ENCODE measurements at places on chromosomes 12 and 14.

GRCh38 chr12:47801170-47801903, 18.4 kb downstream of the HDAC7 start:
- DNase-seq, result no peak

GRCh38 chr12:14845350-14845750, 2.0 kb upstream of the ART4 start:
- DNase-seq, result peak; percentile 66

DNA sequence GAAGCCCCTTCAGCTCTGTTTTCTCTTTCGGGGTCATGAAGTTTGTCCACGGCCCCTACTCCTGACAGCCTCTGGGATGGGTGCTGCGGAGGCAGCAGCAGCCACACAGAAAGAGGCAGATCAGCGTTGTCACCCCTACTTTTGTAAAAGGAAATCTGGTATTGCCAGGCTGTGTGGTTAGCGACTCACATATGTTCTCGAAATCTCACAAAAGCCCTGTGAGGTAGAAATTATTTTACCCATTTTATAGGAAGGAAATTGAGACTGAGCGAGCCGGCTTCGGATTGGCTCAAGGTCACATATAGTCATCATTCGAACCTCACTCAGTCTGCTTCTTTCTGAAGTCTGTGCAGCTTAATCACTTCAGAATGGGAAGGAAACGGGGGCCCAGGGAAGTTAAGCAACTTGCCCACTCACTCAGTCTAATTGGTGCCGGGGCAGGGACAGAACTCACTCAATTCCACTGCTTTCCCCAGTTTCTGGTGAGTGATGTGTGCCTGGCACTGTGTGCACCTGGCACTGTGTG, 1.1 kb upstream of the CKAP4 start:
- DNase-seq, result no peak

GRCh38 chr14:84750763-84751554, 779.0 kb upstream of the FLRT2 start:
- DNase-seq, result no peak

DNA sequence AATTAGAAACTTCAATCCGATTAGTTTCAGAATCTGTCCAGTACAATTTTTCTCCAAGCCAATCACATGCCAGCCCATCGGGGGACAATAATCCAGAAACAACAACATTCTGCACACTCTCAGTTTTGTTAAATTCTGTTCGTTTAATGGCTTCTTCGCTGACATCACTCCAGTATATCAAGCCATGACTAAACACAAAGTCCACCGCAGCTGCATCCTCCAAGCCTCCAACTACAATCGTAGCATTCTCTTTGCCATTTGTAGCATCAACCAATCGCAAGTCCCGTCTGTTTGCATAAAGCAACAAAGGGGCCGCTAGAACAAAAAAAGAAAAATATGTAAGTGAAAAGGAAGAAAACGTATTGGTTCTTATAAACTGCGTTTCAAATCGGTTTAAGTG, 22.5 kb downstream of the LRP6 start:
- DNase-seq, result no peak

DNA sequence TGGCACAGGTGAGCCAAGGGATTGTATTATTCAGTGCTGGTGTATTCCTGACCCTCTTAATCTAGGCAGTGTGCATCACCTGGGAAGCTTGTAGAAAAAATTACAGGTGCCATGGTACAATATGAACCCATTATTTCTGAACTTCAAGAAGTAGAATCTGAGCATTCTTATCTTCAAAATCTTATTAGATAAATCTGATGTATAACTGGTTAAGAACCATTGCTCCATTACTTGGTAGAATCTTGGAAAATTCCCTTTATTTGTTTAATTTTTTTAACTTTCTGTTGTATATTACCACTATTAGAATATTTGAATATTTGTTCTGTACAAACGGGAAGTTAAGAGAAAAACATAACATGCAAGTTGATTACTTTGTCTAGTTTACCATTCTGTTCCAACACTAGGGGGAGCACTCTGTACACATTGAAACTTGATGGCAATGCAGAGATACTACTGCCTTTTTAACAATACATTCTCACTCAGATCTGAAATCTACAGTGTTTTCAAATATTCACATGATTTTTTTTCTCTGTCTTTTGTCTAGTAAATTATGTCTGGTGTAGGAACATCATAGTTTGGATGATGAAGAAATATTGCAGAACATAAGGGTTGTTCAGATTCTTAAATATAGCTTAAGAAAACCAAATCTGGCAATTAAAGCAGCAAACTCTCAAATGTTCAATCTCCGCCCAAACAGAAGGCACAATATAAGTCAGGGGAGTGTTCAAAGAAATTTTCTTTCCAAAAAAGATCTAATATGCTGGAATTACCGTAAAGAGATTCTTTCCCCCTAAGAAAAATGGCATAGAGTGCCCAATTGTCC, 196.6 kb downstream of the PCNX1 start:
- peak; percentile 75 for DNase-seq
